Fibroblast of lung (primary cell): ENCODE measurements at places on chromosomes 2 and 18. TPM values are rescaled to one million over a fixed set of nuclear protein-coding genes. Genes with fewer than 3 reads are reported as not detected.

DNA sequence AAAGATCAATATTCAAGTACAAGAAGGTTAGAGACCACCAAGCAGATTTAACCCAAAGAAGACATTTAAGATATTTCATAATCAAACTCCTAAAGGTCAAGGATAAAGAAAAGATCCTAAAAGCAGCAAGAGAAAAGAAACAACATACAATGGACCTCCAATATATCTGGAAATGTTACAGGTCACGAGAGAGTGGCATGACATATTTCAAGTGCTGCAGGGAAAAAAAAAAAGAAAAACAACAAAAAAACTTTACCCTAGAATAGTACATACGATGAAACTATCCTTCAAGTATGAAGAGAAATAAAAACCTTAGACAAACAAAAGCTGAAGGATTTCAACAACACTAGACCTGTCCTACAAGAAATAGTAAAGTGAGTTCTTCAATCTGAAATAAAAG lies 91.5 kb upstream of the CD226 start:
- peak; percentile 2 for DNase-seq

DNA sequence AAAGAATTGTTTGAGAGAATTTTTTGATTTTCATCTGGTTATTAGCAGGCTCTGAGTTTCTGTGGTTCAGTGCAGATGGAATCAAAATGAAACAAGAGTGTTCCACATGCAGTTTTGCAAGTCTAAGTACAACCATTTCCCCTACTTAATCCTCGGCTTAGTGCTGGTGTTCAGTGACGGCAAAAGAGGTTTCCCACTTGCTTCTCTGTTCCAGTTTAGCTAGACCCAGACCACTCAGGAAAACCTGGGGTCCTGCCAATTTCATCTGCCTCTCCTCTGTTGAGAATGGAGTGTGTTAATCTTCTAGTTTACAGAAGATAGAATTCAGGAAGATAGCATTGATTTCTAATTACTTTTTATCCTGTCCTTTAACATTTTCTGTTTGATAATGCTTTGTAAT lies 996.2 kb upstream of the FANCL start:
- DNase-seq: no peak

DNA sequence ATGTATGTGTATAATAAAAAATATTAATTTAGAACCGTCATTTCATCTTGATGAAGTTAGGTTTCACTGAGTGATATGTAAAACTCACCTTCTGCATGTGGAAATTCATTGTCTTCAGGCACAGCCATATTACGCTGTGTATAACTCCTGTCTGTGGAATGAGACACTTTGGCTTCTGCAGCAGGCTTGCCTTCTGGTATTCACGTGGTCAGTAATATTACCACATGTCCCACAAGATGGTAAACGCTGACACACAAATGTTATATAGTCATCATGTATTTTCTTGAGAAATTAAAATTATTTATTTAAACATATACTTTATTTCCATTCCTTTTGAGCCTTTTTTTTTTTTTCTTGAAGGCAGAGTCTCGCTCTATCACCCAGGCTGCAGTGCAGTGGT lies 25.1 kb upstream of the AAK1 start:
- DNase-seq: peak; percentile 39

DNA sequence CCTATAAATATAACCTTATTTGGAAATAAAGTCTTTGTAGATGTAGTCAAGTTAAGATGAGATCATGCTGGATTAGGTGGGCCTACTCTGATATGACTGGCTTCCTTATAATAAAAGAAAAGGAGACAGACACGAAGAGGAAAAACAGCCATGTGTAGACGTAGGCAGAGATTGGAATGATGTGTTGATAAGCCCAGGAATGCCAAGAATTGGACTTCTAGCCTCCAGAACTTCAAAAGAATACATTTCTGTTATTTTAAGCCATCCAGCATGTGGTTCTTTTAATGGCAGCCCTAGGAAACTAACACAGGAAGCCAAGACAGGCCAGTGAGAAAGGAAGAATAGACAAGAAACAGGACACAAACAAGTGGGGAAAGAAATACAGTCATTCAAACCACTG lies 68.6 kb downstream of the NYAP2 start:
- no peak for DNase-seq

C1QL2 gene
- not detected in 2 replicates for total RNA-seq

DNA sequence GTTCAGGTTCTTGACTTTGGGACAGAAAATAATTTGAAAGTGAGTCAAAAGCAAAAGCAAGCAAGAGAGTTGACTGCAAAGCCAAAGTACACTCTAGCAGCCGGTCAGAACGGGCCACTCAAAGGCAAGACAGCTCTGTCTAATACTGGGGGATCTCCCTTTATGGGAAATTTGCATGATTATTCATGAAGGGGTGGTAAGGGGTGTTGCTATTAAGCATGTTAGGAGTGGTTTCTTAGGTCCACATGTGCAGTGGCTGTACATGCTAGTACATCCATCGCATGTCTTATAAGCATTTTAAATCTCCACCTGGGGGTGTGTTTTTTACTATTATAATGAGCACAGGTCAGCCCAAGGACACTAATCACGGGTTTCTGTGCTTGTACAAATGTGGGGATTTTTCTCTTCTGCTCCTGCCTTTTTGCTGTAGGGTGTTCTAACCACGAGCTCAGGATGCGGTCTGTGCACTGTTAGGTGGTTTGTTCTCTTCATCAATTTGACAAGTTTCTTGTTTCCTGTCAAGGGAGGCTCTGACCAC lies 60.2 kb upstream of the SPP2 start:
- no peak for DNase-seq

GPR75 gene
- total RNA-seq: 0.77 and 1.8 TPM in 2 replicates

- no peak for DNase-seq
These were observed 239.8 kb downstream of the METTL4 start for GRCh38 chr18:2331491-2331890.

- DNase-seq: no peak
These were observed 403 bp downstream of the TMEM127 start for GRCh38 chr2:96265349-96265839.

- no peak for DNase-seq
These were observed 270.6 kb downstream of the CELF4 start for GRCh38 chr18:37294951-37295350.

- no peak for DNase-seq
These were observed 167.1 kb downstream of the SLC8A1 start for GRCh38 chr2:40284797-40285196.

DNA sequence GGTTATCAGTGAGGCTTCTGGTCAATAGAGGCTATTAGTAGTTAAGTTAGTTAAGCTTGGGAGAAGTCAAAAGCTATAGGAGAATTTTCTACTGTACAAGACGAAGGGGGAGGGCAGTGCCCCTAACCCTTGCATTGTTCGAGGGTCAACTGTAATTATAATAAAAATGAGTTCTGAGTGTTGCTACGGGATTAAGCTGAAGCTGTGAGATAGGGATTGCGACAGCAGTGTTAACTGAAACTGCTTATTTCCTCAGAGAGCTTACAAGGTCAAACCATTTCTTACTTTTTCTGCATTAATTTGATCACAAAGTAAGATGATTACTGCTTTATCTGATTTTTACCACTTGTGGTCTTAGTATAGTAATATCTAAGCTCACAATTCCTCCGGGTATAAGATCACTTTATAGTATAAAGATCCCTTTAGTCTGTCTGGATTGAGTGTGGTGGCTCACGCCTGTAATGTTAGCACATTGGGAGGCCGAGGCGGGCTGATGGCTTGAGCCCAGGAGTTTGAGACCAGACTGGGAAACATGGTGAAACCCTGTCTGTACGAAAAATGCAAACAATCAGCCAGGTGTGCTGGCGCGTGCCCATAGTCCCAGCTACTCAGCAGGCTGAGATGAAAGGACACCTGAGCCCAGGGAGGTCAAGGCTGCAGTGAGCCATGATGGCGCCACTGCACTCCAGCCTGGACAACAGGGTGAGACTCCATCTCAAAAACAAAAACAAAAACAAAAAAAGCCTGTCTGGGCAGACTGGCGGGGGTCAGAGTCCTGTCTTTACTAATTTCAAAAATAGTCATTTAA lies 119.5 kb upstream of the TLK1 start:
- DNase-seq: no peak
